ENCODE measurements at places on chromosomes 3 and 15.

DNA sequence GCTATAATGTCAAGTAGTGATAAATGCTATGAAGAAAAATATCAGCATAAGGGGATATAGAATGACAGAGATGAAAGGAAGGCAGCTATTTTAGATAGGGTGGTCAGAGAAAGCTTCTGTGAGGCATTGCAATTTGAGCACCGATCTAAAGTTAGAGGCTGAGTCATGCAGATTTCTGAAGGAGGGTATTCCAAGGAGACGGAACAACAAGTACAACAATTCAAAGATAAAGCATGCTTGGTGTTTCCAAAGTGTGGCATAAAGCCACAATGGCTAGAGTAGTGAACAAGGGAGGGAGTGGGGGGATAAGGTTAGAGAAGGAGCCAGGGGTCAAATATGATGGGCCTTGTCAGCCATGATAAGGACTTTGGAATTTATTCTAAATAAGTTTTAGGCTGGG lies 71.9 kb downstream of the PFN2 start:
- no peak for DNase-seq

- DNase-seq = no peak
These were observed 8.9 kb upstream of the PXK start for GRCh38 chr3:58323529-58324390.

- DNase-seq = no peak
These were observed 78.6 kb downstream of the MDFIC2 start for GRCh38 chr3:70233812-70234211.

DNA sequence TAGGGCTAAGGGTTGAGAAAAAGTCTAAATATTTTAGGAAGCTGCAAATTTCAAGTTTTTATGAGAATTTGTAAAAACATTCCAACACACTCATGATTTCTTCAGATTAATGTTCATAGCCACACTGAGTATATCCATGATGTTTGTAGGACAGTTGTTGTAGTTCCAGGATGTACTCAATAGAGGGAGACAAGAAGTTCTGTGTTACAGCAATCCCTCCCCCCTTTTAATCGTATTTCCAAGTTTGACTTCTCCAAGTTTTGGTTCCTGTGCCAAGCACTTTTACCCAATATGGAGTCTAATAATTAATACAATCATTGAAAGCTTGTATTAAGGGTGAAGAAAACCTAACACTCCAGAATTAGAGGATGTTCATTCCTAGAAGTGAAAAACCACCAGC lies 143.4 kb downstream of the FEZF2 start:
- no peak for DNase-seq

- no peak for DNase-seq
These were observed 408.6 kb downstream of the GBE1 start for GRCh38 chr3:81352867-81353266.

- peak; percentile 22 for DNase-seq
These were observed 205.9 kb upstream of the IGF1R start for GRCh38 chr15:98442379-98442833.

DNA sequence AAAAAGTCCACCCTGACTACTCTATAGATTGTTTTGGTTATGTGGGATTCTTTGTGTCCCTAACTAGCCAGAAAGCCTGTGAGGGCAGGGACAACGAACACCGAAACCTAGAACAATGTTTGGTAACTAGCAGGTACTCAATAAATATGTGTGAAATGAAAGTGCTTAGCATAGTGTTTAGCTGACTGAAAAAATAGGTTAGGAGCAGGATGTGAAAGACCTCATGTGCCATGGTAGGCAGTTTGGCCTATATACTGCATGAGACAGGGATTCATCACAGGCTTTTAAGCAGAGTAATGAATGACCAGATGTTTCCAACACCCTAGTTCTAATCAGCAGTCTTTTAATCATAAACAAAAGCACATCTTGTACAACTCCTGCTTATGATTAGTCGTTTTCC lies 64.2 kb downstream of the MYO5A start:
- no peak for DNase-seq

- no peak for DNase-seq
These were observed 51.4 kb downstream of the FAM43A start for GRCh38 chr3:194736896-194737600.
